Heart left ventricle (tissue), 16 donors: ENCODE measurements at places on chromosomes 4 and X. TPM values are rescaled to one million over a fixed set of nuclear protein-coding genes. Genes with fewer than 3 reads are reported as not detected.

DNA sequence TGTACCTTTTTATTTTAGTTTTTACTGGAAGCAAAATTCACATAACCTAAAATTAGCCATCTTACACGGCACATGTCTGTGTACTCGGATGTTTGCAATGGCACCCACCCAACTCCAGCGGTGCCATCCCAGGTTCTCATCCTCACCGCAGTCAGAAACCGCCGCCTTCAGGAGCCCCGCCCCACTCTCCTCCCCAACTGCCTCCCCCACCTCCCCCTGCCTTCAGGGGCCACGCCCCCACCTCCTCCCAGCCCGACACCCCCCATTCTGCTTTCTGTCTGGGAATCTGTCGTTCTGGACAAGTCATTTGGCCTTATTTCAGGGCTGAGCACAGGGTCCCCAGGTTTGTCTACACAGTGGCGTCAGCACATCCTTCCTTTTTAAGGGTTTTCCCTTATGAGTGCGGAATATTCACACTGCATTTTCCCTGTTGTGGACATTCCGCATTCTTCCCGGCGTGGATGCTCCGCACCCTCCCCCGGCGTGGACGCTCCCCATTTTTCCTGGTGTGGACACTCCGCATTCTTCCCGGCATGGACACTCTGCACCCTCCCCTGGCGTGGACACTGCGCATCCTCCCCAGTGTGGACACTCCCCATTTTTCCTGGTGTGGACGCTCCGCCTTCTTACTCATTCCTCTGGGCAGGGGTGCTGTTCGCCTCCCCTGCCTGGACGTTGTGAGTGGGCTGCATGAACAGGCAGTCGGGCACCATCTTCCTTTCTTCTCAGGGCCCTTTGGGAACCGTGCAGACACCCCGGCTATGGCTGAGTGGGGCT, 135.4 kb upstream of the NKX1-1 start:
- no peak for DNase-seq

- DNase-seq: no peak
Measured at GRCh38 chr4:33467291-33467690, 2747.1 kb downstream of the PCDH7 start.

The PNCK gene
- total RNA-seq: 6.4 TPM

The FAM47E gene
- total RNA-seq: 4.9 TPM

DNA sequence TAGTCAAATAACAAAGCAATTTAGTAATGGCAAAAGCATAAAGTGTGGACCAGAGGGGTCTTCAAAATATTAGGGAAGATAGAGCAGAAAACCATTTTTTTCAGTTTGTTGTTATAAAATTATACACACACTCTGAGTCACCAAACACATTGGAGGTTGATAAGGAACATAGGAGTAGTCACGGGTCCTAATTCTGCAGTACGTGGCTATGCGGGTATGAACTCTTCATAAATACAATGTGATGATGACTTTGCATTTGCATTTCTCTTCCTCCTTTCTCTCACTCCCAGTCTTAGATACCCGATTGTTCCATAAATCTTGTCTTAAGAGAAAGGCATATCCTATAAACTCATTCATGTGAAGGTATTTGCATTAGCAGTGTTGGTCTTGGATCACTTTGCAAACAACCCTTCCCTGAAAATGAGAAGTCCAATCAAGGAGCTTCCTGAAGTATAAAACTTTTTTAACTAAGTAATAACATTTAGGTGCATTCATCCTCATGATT, 223.6 kb downstream of the PALLD start:
- DNase-seq: no peak

- no peak for DNase-seq
Measured at GRCh38 chr4:138181287-138181686, 60.9 kb downstream of the SLC7A11 start.

DNA sequence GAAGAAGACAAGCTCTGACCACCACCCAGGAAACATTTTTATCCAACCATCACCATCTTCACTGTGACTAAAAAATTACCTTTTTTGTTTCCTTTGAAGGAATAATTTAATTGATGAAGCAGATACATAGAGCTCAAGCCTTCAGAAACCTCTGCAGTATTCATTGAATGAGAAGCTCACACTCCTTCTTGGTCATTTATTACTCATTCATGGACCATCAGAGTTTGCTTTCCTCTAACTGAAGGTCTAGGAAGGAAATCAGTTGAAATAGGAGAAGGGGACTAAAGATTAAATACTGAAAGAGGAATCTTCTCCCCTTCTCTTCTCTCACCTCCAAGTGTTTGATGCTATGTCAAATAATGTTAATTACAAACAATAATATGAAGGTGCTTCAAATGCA, 290.6 kb upstream of the KLF3 start:
- no peak for DNase-seq
